ENCODE measurements at places on chromosomes 1 and 21.

DNA sequence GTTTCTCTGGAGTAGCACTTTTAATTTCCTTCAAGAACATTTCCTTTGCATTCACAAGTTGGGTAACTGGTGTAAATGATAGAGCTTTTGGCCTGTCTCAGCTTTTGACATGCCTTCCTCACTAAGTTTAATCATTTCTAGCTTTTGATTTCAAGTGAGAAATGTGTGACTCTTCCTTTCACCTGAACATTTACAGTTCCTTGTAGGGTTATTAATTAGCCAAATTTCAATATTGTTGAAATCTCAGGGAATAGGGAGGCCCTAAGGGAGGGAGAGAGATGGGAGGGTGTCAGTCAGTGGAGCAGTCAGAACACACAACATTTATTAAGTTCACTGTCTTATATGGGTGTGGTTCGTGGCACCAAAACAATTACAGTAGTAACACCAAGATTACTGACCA lies 14.2 kb downstream of the AADACL3 start:
- no peak for DNase-seq

DNA sequence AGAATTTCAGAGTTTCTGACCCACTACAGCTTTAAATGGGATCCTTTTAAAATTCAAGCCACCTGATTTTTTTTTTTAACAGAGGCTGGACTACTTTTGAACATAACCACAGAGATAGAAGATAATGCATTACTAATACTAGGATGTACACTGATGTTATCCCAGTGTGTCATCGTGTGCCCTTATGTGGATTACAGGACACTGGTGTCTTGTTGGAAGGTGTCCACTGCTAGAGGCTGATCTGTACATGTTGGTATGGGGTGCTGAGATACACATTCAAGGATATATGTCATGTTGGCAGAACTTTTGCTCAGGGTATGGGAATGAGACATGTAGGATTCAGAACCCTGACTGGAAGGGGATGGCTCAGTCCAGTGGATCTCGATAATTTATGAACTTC lies 56.3 kb downstream of the INAVA start:
- no peak for DNase-seq

GRCh38 chr1:223474804-223475203 lies 81.6 kb downstream of the CCDC185 start:
- DNase-seq = no peak

DNA sequence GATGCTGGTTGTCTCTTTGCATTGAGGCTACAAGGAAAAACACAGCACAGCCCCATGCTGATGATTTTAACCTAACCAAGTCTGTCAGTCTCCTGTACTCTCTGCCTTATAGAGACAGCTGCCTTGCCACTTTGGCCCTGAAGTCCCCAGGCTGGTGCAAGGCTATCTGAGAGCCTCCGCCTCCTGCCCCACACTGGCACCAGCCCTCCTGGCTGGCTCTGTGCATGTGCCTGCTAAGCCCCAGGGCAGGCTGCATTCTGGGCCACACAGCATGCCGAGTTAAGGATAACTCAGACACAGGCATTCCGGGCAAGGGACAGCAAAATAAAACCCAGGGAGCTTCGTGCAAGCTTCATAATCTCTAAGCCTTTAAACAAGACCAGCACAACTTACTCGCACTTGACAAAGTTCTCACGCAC lies 910 bp downstream of the RUNX1 start:
- no peak for DNase-seq

DNA sequence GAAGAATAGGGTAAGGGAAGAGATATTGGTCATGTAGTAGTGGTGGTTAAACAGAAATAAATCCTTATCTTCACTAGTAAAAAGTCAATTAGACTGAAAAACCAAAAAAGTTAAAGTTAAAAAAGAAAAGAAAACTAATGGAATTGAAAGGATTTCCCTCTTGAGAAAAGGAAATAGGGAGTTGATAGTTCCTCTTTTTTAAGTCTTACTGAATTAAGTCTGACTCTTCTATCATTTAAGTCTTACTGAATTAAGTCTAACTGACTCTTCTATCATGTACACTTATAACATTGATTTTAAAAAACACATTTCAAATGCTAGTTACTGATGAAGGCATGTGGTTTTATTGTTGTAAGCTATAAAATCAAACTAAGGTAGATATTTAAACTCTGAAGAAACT lies 49.5 kb upstream of the TENT5C start:
- DNase-seq = no peak

DNA sequence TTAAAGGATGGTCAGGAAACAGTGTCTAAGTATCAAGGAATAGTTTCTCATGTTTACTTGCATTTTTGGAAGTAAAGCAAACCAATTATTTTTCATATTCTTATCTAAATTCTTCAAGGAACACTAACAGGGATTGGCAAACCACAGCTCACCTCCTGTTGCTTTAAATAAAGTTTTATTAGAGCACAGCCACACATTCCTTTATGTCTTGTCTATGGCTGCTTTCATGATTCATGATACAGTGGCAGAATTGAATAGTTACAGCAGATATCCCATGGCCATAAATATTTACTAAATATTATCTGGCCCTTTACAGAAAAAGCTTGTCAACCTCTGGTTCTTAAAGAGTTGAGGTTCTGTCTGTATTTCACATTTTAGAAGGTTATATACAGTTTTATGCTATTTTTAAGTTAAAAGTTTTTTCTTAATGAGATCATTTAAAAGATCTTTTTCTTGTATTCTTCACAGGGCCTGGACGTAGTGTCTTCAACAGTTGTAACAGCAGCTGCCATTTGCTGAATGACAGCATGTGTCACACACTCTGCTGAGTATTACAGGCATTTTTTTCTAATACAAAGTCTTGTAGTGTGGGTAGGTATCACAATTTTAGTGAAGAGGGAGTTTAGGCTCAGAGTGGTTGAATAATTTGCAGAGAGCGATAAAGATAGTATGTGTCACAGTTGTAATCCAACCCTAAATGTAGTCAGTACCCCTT lies 2.6 kb downstream of the ZNF691 start:
- DNase-seq = no peak

- no peak for DNase-seq
Measured at GRCh38 chr1:233261695-233262094, 33.8 kb downstream of the PCNX2 start.

DNA sequence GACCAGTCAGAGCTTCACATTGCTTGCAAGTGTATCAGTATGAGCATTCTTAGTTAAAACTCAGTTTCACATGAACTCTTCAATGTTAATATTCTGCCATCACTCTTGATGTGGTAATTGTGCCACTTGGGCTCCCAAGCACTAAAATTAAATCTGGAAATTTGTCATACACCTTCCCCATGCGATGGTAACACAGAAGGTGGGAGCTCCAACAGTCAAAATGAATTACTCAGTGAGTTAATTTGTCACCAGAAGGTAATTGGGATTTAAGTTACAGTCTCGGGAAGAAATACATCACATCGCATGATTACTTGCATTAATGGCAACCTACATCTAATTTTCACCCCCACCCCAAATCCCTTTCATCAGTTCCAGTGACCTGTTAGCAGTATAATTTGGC lies 376.5 kb upstream of the DAB1 start:
- DNase-seq = no peak

DNA sequence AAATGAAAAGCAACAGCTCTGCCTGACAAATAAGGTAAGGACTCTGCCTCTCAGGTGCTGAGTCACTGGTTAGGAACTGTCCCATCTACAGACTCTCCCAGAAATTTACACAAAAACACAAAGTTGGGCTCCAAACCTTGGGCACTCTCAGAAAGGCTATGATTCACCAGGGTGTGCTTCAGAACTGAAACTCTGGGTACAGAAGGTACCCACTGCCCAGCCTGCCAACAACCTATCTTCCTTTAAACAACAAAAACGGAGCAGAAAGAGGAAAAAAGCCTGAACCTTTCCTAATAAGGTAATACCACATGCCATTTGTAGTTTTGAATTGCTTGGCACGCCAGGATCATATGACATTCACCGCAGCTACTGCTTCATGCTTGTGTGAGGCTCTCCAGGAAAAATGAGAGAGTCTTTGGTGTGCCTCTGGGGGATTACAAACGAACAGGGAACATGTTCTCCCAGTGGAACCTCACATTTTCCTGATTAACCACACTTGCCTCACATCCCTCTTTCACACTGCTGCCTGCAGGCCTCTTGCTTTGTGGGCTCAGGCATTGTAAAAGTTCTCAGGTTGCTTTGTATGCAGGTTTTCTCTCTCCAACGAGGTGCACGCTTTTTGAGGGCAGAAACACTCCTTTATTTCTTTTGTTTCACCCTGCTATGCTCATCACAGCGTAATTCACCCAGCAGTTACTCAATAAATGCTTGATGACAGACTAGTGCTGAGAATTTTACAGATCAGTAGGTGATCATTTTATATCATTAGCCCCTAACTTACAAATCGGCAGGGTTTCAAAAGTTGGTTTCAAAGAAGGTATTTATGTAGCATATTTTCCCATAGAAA lies 65.1 kb downstream of the GADD45A start:
- DNase-seq = no peak

DNA sequence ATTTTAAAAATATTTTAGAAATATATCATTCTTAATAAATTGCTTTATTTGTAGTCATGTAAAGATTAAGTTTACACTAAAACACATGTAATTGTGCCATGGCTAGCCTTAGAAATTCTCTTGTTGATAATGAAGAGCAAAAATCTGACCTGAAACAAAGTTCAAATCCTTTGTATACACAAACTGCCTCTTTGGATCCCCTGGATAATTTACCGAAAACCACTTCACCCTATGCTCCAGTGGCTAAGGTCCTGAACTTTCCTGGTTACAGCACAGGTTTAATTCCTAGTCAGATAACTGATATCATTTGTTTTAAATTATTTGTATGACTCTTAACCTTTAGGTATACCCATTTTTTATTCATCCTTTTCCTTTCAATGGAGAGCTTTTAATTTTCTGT lies 1093.2 kb upstream of the ADGRL4 start:
- DNase-seq = no peak

GRCh38 chr1:231278100-231278790 lies 37.2 kb downstream of the GNPAT start:
- DNase-seq = no peak

DNA sequence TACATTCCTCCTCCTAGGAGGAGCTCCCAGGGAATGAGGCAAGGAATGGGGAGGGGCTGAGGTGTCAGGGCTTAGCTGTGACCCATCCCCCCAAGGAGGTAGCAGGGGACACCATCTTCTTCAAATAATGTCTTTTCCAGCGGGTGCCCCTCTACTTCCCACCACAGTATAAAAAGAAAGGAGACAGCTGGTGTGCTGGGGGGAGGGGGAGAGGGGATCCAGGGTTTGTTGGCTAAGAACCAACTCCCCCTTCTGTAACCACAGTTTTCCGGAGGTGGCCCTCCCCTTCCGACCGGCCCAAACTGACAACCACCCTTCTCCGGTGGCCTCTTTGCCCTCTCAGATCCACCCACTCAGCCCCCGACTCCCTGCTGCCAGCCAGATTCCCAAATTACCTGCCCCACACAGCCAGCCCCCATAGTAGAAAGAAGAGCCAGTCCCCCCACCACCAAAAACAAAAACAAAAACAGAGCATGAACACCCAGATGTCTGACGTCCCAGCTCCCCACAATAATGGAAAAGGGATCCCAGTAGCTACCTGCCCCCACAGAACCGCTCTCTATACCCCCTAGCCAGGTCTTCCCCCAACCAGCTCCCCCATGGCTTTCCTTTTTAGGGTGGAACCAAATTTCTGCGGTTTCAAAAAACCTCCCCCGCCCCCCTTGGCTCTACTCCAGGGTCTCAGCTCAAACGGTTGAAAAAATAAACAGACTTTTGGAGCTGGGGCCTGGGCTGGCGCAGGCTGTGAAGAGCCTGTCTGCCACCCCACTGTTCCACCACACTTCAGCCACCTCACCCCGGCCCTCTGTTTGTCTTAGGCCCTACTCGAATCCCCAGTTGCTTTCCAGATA lies 2.1 kb downstream of the ARHGEF2 start:
- DNase-seq = peak; percentile 33
